Umbilical cord (tissue), 2 donors: ENCODE measurements at places on chromosomes 6 and 20. TPM values are rescaled to one million over a fixed set of nuclear protein-coding genes. Genes with fewer than 3 reads are reported as not detected.

DNA sequence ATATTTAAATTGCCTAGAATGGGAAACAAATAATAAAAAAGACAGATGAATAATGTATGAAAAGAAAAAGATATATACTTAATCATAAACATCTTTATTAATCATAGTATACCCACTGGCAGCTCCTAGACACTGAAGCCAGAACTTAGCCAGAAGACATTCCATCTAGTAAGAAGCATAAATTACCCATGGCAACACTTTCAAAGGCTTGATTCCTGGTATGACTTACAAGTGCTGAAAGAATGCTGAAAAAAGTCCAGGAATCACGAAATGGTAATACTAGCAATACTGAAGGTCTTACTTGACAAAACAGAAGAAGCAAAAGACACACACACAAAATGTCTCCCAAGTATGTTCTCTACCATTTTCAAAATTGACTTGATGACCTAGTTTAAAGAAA lies 38.0 kb downstream of the RWDD2A start:
- DNase-seq: peak; percentile 50

DNA sequence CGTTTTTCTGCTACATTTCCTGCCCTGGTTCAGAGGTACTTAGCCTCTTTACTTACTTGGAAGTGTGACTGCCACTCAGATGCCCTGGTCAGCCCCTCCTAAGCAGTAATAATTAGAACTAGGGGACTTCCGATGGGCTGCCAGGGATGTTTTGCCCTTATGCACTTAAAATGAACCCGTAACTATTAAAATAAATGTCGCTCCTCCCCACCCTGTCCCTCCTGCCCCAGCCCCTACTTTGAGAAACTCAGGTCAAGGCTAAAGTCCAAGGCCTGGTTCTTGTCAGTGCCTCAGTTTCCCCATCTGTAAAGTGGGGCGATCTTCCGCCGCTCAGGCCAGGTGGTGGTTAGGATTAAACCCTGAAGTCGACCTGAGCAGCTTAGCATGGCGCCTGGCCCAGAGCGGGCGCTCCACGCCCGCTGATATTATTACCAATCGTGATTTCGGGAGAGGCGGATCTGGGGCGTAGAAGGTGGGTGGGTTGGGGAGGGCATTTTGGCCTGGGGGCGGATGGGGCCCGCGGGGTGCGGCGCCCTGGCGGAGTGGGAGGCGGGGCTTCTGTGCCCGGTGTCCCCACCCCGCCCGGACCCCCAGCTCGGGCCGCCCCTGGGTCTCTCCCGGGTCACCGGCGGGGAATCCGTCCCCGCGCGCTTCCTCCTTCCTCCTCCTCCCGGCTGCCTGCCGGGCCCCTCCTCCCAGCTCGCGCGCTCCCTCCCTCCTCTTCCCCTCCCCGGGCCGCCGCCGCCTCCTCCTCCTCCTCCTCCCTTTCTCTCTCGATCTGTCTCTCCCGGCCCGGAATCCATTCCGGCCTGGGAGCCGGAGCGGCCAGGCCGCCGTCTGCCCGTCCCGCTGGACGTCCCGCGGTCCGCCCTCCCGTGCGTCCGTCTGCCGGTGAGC lies at the start of gene SRC:
Gene SRC (plus strand): TSS at position 802 of the 897 bp plus-strand sequence. CDS start 38,014 bp downstream, outside the sequence.
- DNase-seq: peak; percentile 83

- DNase-seq: no peak
These were observed 7.5 kb downstream of the DEF6 start for GRCh38 chr6:35305117-35305516.

DNA sequence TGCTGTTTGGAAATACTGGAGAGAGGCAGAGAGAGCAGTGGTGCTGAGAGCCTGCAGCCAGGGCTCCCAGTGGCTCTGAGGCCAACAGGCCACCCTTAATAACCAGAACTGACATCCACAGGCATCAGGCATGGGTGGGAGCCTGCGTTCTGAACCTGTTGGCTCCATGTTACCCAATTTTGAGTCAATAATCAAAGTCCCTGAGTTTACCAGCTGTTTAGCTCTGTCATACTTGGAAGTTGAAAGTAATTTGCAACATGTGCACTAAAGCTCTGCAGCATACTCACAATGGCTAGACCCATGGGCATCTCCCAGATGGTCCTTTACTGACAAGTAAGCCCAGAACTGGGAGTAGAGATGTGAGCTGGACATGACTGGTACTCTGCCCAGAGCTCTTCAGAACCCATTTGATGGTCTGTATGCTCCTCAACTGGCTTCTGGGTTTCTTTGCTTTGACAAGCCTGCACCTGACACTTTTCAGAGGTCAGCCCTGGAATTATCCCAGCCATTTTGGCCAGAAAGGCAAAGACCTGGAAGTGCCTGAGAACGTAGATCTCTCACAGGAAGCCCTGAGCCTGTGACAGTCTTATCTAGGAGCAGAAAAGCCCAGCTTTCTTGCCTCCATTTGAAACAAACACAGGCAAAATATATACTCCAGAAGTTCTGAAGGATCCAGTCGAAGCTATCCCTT lies 122.4 kb upstream of the CITED2 start:
- no peak for DNase-seq

GRCh38 chr6:7129784-7130569 lies 22.2 kb downstream of the RREB1 start:
- no peak for DNase-seq

- DNase-seq: peak; percentile 25
These were observed 93.6 kb downstream of the RREB1 start for GRCh38 chr6:7201444-7201731.

- DNase-seq: no peak
These were observed 452.9 kb downstream of the UTRN start for GRCh38 chr6:144737998-144738397.

- no peak for DNase-seq
These were observed 14.4 kb downstream of the KPNA5 start for GRCh38 chr6:116695401-116695800.

GRCh38 chr6:28597217-28597835 lies 71.6 kb downstream of the GPX5 start:
- DNase-seq: no peak

GRCh38 chr20:20765696-20766365 lies 53.4 kb upstream of the RALGAPA2 start:
- no peak for DNase-seq

Gene DUSP15
- 6.0 TPM for total RNA-seq

Gene RNF5
- 29.4 TPM for total RNA-seq

Gene CNKSR3
- 8.9 TPM for total RNA-seq

Gene RIMS4
- 2.9 TPM for total RNA-seq

Gene SAMD3
- total RNA-seq: 9.1 TPM

Gene SDC4
- total RNA-seq: 28.9 TPM

Gene ZNF311
- 7.7 TPM for total RNA-seq

Gene ARG1
- total RNA-seq: 8.9 TPM

Gene LPA
- 0.24 TPM for total RNA-seq
